ENCODE measurements at places on chromosomes 2 and 18.

DNA sequence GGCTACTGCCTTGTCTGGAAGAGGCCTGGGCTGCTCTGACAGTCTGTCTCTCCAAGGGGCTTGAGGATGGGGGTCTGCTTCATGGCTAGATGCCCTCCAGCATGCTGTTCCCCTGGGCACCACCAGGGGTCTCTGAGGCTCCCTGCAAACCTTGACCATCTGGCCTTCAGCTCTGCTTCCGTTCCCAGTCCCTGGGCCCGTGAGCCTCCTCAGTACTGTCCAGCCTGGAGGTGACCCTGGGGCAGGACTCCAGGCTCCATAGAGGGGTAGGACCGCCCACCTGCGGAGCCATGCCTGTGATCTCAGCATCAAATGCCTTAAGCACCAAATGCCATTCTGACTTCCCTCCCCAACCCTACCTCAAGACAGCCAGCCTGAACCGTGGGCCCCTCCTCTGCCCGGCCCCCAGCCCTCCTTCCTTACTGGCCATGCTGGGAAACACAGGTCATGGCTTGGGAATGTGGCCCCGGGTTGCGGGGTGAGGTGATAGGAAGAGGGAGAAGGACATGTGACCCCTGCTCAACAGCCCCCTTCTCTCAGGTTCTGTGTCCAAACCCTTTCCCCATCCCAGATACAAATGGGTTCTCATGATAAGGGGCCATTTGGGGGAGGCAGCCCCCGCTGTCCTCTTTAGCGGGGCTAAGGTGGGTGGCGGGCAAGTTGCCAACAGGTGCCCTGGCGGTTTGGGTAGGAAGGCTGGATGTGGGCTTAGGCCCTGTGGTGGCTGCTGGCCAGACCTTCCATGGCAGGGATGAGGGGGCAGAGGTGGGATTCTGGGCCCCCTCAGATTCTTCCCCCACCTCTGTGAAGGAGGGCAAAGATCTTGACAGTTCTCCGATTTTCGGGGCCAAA lies 25.0 kb downstream of the SPEG start:
- no peak for DNase-seq

- DNase-seq: no peak
Measured at GRCh38 chr2:11122380-11122779, 32.9 kb upstream of the SLC66A3 start.

- DNase-seq: no peak
Measured at GRCh38 chr2:130785466-130786055, 30.2 kb downstream of the AMER3 start.

DNA sequence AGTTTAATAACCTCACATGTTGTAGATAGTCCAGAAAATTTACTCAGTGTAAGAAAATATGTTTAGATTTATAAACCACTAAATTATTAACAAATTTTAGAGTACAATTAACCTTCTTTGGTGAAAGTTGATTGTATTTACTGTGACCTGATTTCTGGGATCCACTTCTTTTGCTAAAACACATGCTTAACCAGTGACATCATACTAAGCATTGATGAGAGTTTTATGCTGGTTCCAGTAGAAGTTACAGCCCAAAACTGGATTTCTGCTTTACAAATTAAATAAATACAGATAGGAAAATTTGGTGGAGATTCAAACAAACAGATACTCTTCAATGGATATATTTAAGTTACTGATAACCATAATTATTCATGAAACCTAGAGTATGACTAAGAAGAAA lies 40.9 kb downstream of the RBBP8 start:
- no peak for DNase-seq

GRCh38 chr2:74562126-74562775 lies 7.7 kb downstream of the DOK1 start:
- no peak for DNase-seq

DNA sequence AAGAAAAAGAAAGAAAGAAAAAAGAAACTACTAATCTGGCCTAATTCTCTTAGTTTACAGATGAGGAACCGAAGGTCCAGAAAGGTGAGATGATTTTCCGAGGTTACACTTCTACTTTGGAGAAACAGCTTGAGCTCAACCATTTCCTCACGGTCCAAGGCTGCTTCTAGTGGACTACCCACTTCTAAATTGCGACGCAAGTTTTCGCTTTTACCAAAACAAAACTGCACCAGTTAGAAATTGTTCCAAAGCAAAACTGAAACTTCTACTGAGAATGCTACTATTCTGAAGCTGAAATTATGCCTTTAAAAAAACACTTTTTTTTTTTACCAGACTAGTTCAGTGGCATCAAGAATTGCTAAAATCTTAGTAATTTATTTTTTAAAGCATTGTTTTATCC lies 101.6 kb downstream of the INO80D start:
- no peak for DNase-seq

DNA sequence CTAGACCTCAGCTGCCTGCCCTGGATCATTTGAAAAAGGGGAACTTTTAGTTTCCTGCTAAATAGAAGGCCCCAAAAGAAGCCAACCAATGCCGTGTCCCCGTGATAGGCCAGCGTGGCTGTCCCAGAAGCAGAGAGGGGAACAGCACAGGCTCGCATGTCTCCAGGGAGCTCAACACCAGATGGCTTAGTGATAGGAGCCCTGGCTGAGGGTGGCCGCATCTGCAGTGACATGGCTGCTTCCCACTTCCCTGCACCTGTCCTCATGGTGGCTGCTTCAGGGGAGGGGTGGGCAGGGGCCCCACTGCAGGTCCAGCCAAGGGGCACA lies 79.6 kb downstream of the MBP start:
- DNase-seq: no peak

GRCh38 chr2:150212722-150213171 lies 274.7 kb downstream of the RND3 start:
- peak; percentile 75 for DNase-seq

DNA sequence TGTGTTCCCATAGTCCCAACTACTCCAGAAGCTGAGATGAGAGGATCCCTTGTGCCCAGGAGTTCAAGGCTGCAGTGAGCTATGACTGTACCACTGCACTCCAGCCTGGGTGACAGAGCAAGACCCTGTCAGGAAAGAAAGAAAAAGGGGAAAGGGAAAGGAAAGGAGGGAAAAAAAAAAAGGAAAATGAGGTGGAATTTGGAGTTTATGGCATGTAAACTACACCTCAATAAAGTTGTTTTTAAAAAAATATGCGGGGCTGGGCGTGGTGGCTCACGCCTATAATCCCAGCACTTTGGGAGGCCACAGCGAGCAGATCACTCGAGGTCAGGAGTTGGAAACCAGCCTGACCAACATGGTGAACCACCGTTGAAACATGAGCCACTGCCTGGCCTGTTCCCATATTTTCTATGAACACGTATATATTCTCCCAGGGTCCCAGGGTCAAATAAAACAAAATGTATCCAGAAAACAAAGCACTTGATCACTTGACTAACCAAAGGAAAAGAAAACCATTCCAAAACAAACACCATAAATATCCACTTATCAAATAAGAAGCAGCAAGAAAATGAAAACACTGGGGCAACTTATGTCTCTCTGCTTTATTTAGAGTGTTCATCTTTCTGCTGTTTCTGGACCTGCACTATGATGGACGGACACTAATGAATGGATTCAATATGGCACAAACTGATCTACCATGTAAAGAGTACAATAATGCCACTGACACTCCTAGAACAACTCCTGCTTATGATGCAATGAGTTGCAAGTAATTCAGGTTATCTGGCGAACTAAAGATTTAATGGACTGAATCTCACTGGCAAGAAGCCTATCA lies 56.8 kb downstream of the ASXL2 start:
- no peak for DNase-seq

DNA sequence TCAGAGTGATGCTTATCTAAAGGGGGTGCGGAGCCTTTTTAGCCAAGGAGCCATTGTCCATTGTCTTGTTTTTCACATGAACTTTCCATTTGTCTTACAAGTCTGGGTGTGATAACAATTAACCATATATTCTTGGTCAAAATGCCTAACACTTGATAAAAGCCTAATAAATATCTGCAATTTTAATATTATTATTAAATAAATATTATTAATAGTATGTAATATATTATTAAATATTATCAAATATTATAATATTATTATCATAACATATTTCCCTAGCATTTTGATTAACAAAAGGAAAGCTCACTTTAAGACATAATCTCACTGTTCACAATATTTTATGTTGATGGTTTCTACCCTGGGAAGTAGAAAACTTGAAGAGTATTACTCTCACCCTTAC lies 1143.6 kb upstream of the GYPC start:
- no peak for DNase-seq

- DNase-seq: no peak
Measured at GRCh38 chr2:46135958-46136357, 161.2 kb upstream of the EPAS1 start.

DNA sequence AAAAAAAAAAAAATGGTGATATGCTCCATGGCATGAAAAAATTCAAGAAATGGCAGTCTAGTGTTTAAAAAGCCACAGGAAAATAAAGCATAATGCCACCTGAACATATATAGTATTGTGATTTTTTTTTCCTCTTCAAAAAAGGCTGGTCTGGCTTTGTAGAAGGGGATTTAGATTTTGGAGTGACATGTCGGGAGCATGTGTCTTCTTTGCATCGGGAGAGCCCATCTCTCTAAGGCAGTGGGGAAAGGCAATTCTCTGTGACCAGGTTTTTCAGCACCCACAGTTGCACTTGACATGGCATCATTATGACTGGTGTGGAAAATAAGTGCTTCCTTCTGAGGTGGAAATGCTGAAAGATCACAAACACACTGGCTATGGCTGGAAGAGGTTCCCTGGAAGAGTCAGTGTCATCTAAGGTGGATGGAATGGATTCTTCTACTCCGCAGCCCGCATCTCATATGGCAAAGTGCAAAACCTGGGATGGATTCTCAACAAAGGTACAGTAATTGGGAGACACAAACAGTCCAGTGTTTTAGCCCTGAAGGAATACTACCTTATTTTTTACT lies 172.5 kb downstream of the AGAP1 start:
- DNase-seq: no peak

DNA sequence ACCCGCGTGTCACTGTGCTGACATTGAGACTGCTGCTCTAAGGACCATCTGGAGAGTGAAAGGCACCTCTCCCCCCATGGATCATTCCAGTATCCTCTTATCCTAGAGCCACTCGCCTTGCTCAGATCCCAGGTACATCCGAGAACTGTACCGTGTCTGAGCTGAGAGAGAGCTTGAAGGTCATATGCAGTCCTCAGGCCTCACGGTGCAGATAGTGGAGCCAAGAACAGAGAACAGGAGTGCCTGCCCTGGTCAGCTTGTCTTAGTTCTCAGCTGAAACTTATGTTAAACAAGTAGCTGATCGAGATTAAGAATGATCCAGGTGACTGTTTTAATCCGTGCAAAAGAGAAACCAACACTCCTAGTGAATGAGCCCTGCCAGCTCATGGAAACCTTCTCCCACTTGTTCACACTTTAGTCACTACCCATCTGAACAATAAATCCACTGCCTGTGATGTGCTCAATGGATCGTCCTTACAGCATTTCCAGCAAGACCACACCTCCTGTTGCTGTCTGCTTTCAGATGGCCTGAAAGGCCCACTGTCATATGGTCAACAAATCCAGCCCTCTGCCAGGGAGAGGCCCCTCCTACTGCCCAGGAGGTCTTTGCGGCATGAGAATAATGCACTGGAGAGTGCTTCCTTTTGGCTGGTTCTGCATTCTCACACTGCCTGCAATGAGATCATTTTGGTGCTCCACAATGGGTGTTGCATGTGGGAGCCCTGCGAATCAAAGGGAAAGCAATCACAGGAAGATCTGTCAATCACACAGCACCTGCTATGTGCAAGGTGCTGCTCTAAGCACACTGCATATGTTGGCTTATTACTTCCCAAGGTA lies 43.7 kb upstream of the APCDD1 start:
- no peak for DNase-seq

- DNase-seq: no peak
Measured at GRCh38 chr2:150298571-150299305, 188.7 kb downstream of the RND3 start.

DNA sequence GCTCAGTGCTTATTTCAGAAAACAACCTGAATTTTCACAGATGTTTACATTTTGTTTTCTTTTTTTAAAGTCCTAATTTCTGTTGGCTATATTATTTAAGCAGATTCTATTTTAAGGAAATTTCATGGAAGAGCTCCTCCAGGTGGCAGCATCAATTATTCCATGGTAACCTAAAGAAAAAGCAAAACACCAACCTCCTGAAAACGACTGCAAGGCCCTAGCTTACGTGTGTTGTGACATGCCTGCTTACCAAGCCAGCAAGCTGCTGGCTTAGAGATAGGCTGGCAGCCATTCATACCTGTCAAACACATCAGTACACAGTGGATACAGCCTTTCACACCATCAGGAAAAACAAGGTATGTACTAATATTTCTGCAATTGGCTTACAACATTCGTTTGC lies 64.9 kb downstream of the LPIN2 start:
- no peak for DNase-seq

GRCh38 chr2:172280571-172281361 lies 146.6 kb upstream of the ITGA6 start:
- DNase-seq: no peak

DNA sequence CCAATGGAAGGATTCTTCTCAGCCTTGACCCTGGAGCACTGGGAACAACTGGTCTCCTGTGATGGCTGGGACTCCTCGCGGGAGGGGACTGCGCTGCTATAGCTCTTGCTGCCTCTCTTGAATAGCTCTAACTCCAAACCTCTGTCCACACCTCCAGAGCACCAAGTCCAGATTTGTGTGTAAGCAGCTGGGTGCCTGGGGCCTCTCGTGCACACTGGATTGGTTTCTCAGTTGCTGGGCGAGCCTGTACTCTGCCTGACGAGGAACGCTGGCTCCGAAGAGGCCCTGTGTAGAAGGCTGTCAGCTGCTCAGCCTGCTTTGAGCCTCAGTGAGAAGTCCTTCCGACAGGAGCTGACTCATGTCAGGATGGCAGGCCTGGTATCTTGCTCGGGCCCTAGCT lies 28.8 kb downstream of the LIPG start:
- DNase-seq: no peak

GRCh38 chr2:119198240-119198840 lies 25.3 kb upstream of the STEAP3 start:
- DNase-seq: no peak

DNA sequence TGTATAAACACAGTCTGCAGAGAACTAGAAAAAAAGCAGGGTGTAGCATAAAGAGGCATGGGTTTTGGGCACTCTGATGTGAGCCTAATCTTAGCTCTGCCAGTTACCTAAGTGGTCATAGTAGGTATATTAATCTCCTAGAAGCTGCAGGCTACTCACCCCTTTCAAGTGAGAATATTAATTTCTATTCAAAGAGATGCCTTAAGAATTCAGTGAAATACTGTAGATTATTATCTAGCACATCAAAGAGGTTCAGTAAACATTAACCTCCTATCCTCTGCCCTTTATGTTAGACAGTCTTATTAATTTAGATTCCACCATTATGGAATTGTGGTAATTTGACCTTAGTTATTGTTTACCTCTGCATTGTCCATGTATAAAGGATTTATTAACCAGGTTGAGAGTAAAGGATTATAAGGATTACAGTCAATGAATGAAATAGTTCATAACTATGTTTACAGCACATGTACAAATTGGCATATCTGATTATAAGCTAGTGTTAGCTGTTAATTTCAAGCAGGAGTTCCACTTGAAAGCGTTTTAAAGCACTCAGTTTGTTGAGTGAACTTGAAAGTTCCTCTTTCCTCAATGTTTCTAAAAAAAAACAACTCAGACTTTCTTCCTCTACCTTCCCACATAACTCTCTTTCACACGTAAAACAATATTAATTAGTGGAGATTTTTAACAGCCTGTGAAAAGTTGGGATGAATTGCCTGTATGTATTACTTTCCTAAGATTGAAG lies 150.6 kb upstream of the EPC2 start:
- DNase-seq: no peak
